ENCODE measurements at places on chromosomes 7 and 10.

- DNase-seq, result no peak
Measured at GRCh38 chr10:30178356-30178964, 119.1 kb upstream of the JCAD start.

DNA sequence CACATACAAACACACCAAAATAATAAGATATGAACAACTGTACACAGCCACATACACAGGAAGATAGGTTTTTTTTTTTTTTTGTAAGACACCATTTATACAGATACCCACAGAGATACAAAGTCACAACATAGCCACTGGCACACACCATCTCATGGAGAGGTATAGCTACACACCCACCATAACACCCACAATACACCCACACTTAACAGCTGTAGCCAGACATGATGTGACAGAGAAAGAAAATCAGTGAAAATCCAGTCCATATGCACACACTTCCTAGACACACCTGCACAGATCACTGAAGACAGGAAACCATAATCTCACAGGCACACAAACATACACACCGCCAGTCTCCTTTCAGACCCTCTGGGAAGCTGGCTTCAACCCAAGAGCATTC is 62.4 kb upstream of the PAX2 start:
- DNase-seq, result no peak

DNA sequence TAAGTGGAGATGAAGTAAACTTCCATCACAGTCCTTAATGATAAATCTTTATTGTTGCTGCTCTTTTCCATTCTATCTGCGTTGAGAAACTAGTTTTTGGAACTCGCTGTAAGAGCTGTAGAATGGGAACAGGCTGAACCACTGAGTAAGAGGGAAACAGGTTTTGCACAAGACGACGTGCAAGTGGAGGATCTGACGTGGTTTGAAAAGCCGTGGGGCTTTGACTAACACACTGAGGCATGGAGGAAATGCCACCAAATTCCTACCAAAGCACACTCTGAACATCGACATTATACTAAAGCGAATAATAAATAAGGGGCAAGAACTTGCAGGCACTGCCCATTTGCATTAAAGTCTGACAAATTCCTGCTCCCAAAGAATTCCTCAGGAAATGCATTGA is 160.6 kb downstream of the KLF6 start:
- DNase-seq, result no peak

- DNase-seq, result no peak
Measured at GRCh38 chr10:112585126-112585525, 138.1 kb downstream of the VTI1A start.

- no peak for DNase-seq
Measured at GRCh38 chr7:133419041-133419440, 166.2 kb downstream of the EXOC4 start.

- no peak for DNase-seq
Measured at GRCh38 chr7:88165697-88166096, 54.1 kb downstream of the SRI start.

DNA sequence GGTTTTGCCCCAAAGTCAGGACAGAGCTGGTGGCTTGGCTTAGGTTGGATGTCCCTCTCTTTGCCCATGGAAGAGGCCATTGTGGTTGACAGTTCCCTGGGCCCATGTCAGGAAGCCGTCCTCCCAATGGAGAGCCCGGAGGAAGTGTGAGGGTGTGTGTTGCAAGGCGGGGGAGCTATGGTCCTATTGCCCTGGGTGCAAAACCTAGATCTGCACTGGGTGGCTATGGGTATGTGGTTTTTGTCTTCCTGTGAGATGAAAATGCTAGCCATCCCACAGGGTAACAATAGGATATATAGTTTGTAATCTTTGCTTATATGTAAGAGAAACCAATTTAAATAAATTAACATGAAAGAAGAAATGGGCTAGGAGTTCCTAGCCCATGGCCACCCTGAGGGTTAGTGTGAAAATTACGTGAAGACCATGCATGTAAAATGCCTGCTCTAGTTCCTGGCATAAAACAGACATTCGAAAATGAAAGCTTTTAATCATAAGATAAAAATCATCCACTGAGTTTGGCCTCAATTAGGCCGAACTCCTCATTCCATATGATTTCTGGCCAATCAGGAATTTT is 189.2 kb downstream of the PLPP4 start:
- no peak for DNase-seq

DNA sequence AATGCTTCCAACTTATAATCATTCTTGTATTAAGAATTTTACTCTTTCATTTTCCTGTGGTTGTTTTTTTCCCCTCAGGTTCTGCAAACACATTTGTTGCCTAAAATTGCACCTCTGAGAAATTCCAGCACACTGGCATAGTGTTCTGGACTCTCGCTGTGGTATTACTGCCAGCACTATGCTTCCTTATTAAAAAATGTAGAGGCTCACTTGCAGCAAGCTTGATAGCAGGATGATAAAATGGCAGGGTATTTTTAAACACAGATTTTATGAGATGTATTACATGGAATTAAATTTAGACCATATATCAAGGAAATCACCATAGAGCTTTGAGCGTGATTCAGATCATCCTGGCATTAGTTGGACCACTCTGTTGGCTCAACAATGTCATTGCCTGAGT is 416.7 kb upstream of the AKR1E2 start:
- DNase-seq, result no peak

- DNase-seq, result no peak
Measured at GRCh38 chr10:92244796-92245195, 46.1 kb downstream of the CPEB3 start.

- DNase-seq, result no peak
Measured at GRCh38 chr10:43453266-43453831, 16.4 kb downstream of the ZNF487 start.

- no peak for DNase-seq
Measured at GRCh38 chr7:137891016-137891655, 44.4 kb upstream of the DGKI start.

- DNase-seq, result no peak
Measured at GRCh38 chr7:34343667-34344066, 314.4 kb upstream of the NPSR1 start.

- DNase-seq, result no peak
Measured at GRCh38 chr10:70271996-70272924, 11.5 kb downstream of the NPFFR1 start.

GRCh38 chr10:35752469-35753461 is 110.7 kb upstream of the FZD8 start:
- DNase-seq, result no peak

DNA sequence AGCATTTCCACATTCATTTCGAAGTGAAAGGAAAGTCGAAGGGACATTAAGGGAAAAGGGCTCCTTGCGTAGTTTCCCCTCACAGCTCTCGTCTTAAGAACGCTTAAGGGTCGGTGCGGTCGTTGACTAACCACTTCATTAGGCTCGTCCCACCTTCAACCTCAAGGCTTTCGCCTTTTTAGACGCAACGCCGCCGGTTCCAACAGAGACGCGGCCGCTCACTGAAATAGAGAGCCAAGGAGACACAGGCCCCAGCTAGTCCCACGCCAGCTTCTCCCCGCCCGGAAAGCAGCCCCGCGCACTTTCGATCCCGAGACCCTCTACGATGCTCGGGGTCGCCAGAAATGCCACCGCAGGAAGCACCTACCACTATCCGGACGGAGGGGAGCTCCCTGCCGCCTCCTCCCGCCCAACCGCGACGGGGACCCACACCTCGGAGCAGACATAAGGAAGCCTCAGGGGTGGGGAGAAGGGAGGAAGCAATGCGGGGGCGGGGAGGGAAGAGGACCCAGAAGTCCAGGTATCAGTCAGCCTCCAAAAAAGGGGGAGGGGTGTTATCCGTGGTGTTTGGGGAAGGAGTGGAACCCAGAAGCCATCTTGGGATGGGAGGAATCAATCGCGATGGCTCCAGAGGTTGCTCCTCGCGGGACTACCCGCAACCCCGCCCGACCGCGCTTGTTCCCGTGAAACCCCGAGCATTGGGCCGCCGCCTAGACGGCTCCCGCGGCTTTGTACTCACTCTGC is 559 bp downstream of the TRA2A start:
- peak; percentile 24 for DNase-seq

DNA sequence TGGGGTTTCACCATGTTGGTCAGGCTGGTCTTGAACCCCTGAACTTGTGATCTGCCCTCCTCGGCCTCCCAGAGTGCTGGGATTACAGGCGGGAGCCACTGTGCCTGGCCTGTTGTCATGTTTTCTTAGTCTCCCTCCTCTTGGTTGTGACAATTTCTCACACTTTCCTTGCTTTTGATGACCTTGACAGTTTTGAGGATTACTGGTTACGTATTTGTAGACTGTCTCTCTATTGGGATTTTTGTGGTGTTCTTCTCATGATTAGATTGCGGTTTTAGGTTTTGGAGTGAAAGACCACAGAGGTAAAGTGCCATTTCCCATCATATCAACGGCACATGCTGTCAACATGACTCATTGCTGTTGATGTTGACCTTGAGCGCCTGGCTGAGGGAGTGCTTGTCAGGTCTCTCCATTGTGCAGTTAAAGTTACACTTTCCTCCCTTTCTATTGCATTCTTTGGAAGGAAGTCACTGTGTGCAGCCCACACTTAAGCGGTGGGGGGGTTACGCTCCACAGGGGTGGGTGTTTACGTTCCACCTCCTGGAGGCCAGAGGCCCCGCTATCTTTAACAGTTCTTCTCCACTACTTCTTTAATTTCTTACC is 10.8 kb downstream of the NEURL1 start:
- no peak for DNase-seq

- DNase-seq, result no peak
Measured at GRCh38 chr7:130491841-130492522, at the start of gene MEST. Gene MEST, plus strand, starts transcription at chr7:130492085. Its CDS starts 229 bp downstream, at chr7:130492314.

- DNase-seq, result no peak
Measured at GRCh38 chr10:127698886-127699285, 38.1 kb upstream of the FOXI2 start.

DNA sequence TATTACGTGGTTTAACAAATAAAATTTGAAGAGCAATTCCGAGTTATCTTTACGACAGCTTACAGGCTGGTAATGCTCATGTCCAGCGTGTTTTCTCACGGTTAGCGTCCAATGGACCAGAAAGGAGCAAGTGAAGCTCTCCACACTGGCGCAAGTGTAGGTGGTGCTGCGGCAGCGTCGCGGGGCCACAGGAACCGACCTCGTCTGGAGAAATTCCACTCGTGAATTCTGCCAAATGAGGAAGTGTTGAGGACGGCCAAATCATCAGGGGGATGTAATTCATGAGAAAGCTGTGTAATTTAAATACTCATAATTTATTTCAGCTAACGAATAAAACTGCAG is 350 bp upstream of the ZNF37A start:
- DNase-seq, result no peak

DNA sequence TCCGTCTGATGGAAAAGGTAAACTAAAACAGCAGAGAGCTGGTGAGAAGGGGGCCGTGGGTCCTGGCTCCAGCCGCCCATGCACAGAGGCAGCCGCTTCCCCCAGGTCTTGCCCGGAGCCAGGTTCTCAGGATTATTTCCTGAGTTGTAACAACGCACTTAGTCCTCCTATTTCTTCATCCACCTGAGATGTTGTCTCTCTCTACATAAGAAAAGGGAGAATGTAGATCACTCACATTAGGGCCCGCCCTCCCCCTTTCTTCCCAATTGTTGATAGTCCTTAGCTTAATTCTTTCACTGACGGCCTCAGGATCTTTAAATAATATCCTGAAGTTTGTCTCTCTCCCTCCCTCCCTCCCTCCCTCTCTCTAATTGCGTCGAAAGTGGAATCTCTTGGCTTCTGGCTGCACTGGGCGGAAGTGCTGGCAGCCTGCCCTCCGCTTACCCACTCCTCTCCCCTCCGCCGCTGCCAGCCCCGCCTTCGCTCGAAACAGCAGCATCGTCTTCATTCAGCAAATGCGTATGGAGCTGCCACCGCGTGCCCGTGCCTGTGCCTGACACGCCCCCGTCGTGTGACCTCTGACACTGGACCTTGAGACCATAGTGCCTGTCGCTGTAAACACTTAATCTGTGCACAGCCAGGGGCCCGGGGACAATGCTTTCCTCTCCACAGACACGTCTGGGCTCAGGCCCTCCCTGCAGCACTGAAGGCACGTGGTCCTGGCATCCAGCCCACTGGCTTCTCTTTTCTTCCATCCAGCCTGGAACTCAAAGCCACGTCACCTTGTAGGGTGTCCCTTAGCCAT is 174.5 kb upstream of the PPP2R2D start:
- no peak for DNase-seq

GRCh38 chr10:100345570-100346330 is 1.3 kb upstream of the SCD start:
- no peak for DNase-seq

DNA sequence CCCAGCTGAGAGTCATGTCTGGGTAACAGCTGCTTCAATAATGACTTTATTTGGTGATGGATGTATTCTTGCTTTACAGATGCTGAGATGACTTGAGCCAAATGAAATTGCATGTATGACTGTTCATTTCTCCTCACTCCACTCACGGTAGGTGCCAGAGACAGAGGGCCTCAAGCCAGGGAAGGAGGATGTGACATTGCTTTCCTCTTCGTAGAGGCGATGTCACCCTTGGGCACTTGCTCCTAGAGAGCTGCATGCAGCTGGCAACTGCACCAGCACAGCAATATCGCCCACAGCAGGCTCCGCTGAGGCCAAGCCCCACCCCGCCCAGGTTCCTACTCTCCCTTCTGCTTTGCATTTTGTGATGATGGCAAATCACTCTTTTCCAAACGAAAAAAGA is 116.6 kb upstream of the AOAH start:
- DNase-seq, result no peak

DNA sequence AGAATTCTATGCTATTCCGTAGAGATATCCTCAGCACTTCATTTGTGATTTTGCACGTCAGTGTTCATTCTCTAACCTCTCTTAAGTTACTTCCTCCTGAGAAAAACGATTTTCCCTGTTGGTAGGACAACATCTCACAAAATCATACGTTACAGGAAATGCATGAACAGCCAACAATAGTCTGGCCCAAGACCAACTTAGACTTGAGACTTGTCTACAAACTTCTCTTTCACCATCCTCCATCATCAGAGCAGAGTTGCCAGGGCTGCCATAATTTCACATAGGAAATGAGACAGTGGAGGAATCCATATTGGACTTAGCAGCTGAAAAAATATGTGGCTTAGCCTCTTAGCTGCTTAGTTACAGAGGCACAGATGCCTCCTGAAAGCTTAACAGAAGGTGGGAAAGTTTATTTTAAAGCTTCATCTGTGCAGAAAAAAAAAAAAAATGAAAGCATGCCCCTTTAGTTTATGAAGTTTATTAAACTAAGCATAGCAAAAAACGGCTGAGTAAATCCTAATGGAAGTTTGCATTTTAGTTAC is 222.5 kb upstream of the CACNA2D1 start:
- no peak for DNase-seq

- DNase-seq, result no peak
Measured at GRCh38 chr7:141511676-141512396, 39.4 kb upstream of the AGK start.

- no peak for DNase-seq
Measured at GRCh38 chr10:95466436-95466835, 94.7 kb downstream of the SORBS1 start.

- no peak for DNase-seq
Measured at GRCh38 chr7:24725554-24726241, 31.6 kb downstream of the GSDME start.

DNA sequence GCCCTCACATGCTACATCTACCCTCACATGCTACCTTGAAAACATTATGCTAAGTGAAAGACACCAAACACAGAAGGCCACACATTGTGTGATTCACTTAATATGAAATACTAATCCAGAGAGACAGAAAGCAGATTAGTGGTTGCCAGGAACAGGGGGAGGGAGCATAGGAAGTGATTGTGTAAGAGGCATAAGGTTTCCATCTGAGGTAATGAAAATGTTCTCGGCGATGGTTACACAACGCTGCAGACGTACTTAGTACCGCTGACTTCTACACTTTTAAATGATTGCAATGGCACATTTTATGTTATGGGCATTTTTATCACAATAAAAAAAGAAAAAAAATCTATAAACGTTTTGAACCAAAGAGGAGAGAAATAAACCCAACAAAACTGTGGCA is 742.3 kb downstream of the TYW1 start:
- no peak for DNase-seq

- no peak for DNase-seq
Measured at GRCh38 chr7:29199776-29200175, 5.2 kb downstream of the CHN2 start.

Data from stimulated activated CD8-positive, alpha-beta memory T cell treated with anti-CD3 and anti-CD28 coated beads, Interleukin-4, amount 100 ng/mL, for 1 hour (primary cell).